ENCODE measurements at places on chromosomes 1 and 21.

GRCh38 chr1:167516404-167517388, 1.6 kb downstream of the CD247 start:
- DNase-seq = no peak

- DNase-seq = no peak
Measured at GRCh38 chr1:39214998-39215873, 10.7 kb downstream of the MACF1 start.

DNA sequence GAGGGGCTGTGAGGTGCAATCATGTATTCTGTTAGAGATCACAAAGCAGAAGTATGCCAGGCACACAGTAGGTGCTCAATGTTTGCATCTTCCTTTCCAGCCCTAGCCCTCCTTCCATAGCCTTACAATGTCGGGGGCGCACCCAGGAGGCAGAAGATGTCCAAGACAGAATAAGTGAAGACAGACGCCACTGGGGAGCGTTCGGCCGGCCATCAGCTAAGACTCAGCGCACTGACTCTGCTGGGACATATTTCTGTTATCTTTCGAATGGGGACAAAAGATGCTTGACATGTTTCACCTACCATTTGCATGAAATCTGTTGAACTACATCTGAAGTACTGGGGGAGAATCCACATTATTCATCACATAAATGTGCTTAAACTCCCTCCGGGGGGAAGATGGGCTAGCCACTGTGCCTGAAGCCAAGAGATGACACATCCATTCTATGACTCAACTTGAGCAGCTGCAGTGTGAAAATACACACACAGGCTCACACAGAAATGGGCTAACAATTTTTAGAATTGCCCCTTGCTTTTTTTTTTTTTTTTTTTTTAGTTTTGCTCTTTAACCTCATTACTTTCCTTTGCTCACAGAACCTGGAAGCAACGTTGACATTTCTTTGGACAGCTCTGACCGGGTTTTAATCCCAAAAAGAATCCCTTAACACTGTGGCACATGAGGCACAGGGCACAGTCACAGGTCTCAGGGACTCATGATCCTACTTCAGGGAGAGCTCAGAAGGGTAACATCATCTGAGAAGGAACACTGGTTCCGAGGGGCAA, 7.9 kb downstream of the TIAM1 start:
- peak; percentile 34 for DNase-seq

- no peak for DNase-seq
Measured at GRCh38 chr1:236604905-236605806, 840 bp upstream of the HEATR1 start.

DNA sequence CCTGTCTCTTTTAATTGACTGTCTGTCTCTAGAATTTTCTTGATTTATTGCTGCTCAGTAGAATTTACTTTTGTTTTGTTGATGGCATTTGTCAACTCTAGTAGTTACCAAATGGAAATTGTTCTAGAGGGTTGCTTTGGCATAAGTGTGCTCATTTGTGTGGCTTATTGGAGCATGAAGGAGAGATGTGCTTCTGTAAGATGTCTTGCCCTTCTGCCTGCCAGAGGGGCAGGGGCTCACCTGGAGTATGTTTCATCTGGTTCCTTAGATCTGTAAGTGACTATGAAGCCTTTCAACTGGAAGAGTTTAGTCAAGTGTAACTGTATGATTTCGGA, 345.5 kb downstream of the DISC1 start:
- no peak for DNase-seq

GRCh38 chr1:244383278-244383884, 68.3 kb downstream of the ADSS2 start:
- DNase-seq = no peak

All from activated naive CD8-positive, alpha-beta T cell treated with anti-CD3 and anti-CD28 coated beads, Interleukin-2, amount 50 U/mL, for 24 hours (primary cell).